ENCODE measurements at places on chromosomes 16 and 17. TPM values are rescaled to one million over a fixed set of nuclear protein-coding genes. Genes with fewer than 3 reads are reported as not detected.

The TBC1D3K gene
- total RNA-seq, result not detected

The OR3A3 gene
- not detected for total RNA-seq

The DHRS7C gene
- not detected for total RNA-seq

The MYH8 gene
- total RNA-seq, result not detected

The NPIPB13 gene
- total RNA-seq, result 1.3 TPM

The ZDHHC1 gene
- total RNA-seq, result 4.4 TPM

The SBK1 gene
- total RNA-seq, result under 0.01 TPM

The CDH5 gene
- under 0.01 TPM for total RNA-seq

The HOXB7 gene
- total RNA-seq, result 6.4 TPM

The SLC52A1 gene
- 0.66 TPM for total RNA-seq

The CLEC19A gene
- not detected for total RNA-seq

The ZNRF1 gene
- 18.0 TPM for total RNA-seq

The BLTP2 gene
- total RNA-seq, result 160 TPM

The PCTP gene
- total RNA-seq, result 16.9 TPM

The PRAC2 gene
- not detected for total RNA-seq

The LPO gene
- total RNA-seq, result not detected

The EPN3 gene
- total RNA-seq, result under 0.01 TPM

The ZG16B gene
- not detected for total RNA-seq

The ST6GALNAC2 gene
- total RNA-seq, result 1.0 TPM

The FBXO39 gene
- 0.66 TPM for total RNA-seq

The B4GALNT2 gene
- under 0.01 TPM for total RNA-seq

The DOC2A gene
- total RNA-seq, result 0.26 TPM

The DCTPP1 gene
- 6.6 TPM for total RNA-seq

The MSLN gene
- not detected for total RNA-seq

All from fibroblast of lung (primary cell).